Stimulated activated CD8-positive, alpha-beta memory T cell treated with anti-CD3 and anti-CD28 coated beads, Interleukin-2, amount 100 ng/mL, for 1 hour (primary cell): ENCODE measurements at places on chromosomes 16 and 17.

DNA sequence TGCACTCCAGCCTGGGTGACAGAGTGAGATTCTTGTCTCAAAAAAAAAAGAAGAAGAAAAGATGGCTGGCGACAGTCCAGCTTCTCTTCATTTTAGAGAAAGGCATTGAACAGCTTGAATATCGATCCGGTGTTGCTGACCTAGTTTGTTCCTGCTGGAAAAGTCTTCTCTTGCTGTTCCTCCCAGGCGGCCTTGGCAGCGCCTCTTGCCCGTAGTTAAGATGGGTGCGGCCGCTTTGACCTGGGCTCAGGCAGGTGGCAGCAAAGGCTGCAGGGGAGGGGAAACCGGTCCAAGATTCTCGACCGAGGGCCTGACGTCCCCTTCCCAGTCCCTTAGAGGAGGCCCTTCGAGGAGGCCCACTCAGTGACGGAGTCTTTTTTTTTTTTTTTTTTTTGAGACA, 3.8 kb upstream of the ZNF764 start:
- DNase-seq, result no peak

DNA sequence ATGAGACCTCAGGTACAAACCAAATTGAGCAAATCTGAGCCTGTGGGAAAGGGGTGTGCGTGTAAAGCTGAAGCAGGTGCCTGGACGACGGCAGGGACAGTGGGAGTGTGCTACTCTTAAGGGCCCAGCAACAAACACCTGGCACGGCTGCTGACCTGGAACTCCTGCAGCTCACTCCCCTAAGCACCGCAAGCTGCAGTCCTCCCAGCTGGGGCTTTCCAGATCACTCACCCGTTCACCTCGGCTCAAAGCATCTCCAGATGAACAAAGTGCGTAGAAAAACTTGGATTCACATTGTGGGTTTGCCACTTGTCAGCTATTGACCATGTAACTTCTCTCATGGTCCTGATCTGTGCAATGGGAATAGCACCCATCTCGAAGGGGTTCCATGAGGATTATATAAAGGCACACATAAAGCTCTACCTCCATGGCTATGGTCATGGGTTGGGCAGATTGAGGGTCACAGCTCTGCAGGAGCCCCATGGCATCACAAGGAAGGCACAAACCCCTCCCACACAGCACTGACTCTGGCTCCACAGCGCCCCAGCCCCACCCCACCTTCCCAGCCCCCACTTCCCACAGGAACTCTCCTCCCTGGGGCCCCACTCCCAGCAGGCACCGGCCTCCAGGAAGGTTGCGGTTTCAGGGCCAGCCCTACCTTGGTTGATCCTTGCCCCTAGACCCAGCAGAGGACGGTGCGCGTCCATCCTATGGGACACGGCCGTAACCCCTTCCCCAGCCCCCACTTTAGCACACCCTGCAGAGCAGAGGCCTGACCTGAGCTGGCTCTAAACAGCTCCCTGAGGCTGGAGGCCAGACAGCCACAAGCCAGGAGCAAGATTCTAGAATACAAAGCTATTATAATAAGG, 21.9 kb downstream of the ST3GAL2 start:
- DNase-seq, result no peak

- no peak for DNase-seq
These were observed 11.4 kb downstream of the CAPNS2 start for GRCh38 chr16:55577887-55578286.

DNA sequence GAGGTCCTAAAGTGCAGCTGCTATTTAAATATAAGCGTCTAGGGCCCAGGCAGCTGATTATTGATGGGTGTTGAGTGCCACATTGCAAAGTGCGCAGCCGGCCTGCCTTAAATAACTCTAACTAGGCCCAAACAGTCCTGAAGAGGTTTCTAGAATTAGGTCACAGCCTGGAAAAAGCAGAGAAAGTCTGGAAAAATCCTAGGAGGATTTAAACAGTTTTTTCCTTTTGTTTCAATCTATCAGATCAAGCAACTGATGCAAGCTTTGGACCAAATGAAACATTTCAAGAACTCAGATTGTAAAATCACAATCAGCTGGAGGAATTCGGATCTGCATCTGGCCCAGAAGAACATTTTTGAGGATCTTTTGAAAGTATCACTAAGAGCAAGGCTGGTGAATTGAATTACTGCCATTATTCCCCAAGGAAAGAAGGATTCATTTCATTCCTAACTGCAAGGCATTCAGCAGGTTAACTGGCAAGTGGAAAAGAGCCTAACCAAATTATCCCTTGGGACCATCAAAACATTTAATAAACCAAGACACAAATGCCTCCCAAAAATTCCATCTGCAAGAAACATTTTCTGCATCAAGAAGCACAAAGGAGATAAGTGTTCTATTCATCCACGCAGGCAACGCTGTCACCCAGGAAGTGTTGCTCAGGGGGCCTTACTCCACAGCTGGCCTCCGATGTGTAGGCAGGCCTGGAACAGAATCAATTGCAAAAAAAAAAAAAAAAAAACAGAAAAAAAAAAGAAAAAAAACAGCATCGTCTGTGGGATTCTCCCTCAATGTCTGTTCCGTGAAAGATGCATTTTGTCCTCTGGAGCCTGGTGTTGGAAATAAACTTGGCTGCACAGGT, 46.1 kb downstream of the IRX3 start:
- no peak for DNase-seq

GRCh38 chr16:31486045-31486444, 3.1 kb downstream of the SLC5A2 start:
- DNase-seq, result no peak

DNA sequence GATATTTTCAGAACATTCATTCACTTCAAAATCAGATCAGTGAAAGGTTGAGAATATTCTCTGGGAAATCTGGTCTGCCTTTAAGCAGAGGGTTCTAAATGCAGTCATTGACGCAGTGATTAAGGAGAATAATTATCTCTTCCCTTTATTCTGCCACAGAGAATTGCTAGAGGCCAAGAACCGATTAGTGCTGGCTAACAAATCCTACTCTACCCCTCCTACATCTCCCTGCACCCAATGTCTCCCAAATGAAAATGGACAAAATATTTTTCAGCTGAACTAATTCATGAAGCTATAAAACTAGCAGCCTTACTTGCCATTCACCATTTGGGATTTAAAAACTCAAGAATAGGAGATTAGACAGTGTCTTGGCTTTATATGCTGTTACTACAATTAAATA, 185.5 kb upstream of the SOX9 start:
- DNase-seq, result no peak

GRCh38 chr17:50518384-50519023, 10.3 kb downstream of the MYCBPAP start:
- DNase-seq, result no peak

GRCh38 chr17:40170325-40170724, 6.9 kb upstream of the RAPGEFL1 start:
- DNase-seq, result no peak

DNA sequence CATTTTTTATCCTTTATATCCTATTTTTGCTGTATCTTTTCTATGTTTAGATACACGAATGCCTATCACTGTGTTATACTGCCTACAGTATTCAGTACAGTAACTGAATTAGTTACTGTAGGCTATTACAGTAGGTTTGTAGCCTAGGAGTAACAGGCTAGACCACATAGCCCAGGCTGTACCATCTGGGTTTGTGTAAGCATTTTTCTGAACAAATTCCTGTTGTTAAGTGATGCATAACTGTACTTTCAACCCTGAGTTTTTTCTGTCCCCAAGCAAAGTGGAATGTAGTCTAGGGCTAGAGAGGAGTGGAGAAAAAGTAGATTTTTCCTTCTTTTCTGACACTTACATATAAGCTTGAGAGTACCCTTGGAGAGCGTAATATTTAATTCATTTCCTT, 282.1 kb downstream of the HS3ST3B1 start:
- DNase-seq, result no peak

DNA sequence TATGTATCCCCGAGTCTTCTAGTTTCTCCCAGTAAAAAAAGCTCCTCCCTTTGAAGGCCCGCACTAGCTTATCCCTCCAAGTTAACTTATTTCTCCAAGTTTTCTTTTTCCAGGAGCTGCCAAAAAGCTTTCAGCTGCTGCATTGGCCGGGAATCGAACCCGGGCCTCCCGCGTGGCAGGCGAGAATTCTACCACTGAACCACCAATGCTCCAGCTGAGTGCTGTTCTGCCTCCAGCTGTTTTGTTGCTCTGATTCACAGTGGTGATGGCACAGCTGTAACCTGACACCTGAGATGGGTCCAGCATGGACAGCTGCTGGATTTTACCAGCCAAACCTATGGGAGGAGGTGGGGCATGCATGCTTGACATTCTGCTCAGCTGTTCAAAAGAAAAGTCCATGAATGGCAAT, 22.1 kb downstream of the VAC14 start:
- no peak for DNase-seq

DNA sequence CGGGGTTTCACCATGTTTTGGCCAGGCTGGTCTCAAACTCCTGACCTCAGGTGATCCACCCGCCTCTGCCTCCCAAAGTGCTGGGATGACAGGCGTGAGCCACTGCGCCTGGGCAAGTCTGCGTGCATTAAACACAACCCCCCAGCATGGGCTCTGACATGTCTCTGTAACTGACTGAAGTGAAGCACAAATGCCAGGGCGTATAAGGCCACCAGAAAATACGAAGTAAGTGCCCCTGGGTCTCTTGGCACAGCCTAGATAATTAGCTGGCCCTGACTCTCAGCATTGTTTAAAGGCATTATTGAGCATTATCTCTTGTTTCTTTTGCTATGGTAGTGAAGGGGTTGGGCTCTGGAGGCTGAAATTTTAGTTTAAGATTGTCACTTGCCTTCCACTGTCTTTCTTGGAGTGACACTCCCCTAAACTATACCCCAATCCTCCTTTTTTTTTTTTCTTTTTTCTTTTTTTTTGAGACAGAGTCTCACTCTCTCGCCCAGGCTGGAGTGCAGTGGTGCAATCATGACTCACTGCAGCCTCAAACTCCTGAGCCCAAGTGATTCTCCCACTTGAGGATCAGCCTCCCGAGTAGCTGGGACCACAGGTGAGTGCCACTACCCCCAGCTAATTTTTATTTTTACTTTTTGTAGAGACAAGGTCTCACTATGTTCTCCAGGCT, 8.2 kb upstream of the SEC14L1 start:
- DNase-seq, result no peak

GRCh38 chr17:82097184-82097918, 685 bp downstream of the FASN start:
- DNase-seq, result no peak

GRCh38 chr17:43015579-43015978, 6.6 kb downstream of the VAT1 start:
- no peak for DNase-seq

GRCh38 chr17:62588109-62588508, 39.4 kb upstream of the MRC2 start:
- no peak for DNase-seq

GRCh38 chr16:80034948-80035663, 434.6 kb upstream of the MAF start:
- no peak for DNase-seq

DNA sequence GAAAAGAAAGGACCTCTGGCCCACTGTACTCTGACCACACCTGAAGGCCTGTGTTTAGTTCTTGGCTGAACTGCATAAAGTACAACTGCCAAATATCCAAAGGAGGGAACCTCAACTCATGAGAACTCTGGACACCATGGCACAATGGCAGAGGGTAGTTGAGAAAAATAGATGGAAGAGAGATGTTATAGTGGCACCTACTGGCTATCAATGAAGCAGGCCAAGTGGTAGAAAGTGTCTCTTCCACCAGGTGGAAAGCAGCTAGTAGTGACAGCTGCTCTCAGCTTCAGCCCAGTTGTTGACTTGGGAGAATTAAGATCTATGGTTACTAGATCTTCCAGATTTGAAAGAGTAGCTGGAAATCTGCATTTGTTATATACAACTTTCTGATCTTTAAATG, 3.2 kb downstream of the MED31 start:
- DNase-seq, result no peak

GRCh38 chr16:27695161-27695560, 145.2 kb downstream of the KATNIP start:
- no peak for DNase-seq

GRCh38 chr16:1779741-1780676, 2.4 kb downstream of the SPSB3 start:
- no peak for DNase-seq

DNA sequence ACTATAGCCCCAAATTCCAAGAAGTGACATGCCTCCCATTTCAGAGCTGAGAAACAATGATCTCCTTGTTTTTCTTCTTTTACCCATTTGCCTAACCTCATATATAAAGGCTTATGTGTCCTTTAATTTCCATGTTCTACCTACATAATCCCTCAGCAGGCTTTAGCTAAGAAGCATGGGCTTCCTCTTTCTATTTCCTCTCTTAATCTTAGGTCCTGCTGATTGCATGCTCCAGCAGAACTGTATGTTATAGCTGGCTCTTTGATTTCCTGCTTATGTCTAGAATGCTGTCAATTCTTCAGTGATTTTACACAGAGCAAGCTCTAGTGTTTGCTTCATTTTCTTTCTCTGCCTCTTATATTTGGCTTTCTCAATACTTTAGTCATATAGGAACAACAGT, 151.7 kb upstream of the COX10 start:
- DNase-seq, result no peak
